ENCODE measurements at places on chromosomes 2 and 18. TPM values are rescaled to one million over a fixed set of nuclear protein-coding genes. Genes with fewer than 3 reads are reported as not detected.
A peak's percentile ranks its signal among the peaks of the same experiment; 100 is the strongest.

- no peaks in the 10 kb centered on the region for H3K36me3 ChIP-seq
- DNase-seq = peak; percentile 31
- no peaks in the 10 kb centered on the region for H3K4me1 ChIP-seq
- no peak overlapping the region for H3K27ac ChIP-seq
- H3K27me3 ChIP-seq = no peaks in the 10 kb centered on the region
- H3K4me3 ChIP-seq = no peak overlapping the region
Measured at GRCh38 chr2:215931256-215931903, 82.0 kb downstream of the MREG start.

- no peaks in the 10 kb centered on the region for H3K4me1 ChIP-seq
- no peak overlapping the region for H3K4me3 ChIP-seq
- H3K27ac ChIP-seq = no peak overlapping the region
- peaks cover 37% of the 10 kb centered on the region for H3K27me3 ChIP-seq
- H3K36me3 ChIP-seq = no peaks in the 10 kb centered on the region
Measured at GRCh38 chr18:76658627-76659026, 163.6 kb upstream of the ZNF516 start.

DNA sequence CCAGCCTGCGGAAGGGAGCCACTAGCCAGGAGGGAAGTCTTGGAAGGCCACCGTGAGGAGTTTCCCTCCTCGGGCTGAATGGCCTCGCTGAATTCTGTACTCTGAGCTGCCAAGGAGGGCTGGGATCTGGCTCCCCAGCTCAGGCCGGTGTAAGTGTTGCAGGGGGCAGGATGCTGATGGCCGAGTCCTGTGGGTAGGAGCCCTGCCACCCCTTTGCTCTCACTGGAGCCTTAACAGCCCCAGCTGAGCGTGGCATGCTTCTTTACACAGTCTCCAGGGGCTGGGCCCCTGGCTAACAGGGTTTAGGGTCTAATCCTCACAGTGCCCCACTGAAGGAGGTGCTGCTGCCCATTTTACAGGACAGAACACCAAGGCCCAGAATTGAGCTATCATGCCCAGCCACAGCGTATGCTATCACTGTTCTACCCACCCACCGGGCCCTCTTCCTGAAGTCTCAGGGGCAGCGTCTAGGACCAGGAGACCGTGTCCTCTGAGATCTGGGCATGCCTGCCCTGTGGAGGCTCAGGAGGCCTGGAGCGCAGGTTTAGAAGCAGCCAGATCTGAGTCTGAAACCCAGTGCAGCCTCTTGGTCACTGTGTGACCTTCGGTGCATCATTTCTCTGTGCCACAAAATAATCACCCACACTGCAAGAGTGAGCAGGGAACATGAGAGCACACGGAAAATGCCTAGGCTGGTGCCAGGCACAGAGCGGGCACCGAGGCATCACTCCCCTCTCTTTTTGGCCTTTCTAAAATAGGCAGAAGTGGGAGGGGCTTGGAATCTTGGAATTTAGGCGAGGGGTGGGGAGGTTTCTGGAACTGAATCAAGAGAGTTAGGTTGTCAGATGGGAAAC, 42.9 kb downstream of the TMEM37 start:
- H3K27me3 ChIP-seq = peaks cover 4% of the 10 kb centered on the region
- H3K4me3 ChIP-seq = no peak overlapping the region
- no peak overlapping the region for H3K27ac ChIP-seq

DNA sequence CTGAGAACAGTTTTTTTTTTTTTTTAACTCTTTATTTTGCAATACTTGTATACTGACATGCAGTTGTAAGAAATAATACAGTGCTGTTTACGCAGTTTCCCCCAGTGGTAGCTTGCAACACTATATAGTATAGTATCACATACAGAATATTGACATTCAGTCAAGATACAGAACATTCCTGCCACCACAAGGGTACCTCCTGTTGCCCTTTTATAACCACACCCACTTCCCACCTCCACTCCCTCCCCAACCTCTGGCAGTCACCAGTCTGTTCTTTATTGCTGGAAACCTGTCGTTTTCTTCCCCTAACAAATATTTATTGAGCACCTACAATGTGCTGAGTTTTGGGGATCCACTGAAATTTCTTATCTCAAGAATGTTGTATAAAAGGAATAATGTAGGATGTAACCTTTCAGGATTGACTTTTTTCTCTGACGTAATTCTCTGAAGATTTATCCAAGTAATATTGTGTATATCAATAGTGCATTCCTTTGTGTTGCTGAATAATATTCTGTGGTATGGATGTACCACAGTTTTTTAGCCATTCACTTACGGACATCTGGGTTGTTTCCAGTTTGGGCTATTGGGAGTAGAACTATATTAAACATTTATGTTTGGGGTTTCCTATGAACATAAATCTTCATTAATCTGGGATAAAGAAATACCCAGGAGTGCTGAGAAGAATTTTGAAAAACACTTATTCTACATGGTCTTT, 51.4 kb upstream of the EML6 start:
- no peaks in the 10 kb centered on the region for H3K27me3 ChIP-seq
- no peak overlapping the region for H3K27ac ChIP-seq
- no peak overlapping the region for H3K4me3 ChIP-seq
- peaks cover 20% of the 10 kb centered on the region for H3K4me1 ChIP-seq
- H3K36me3 ChIP-seq = peaks cover 7% of the 10 kb centered on the region

Gene CMPK2
- polyA plus RNA-seq = not detected

Gene HAAO
- not detected for polyA plus RNA-seq

Gene SLC9A2
- not detected for polyA plus RNA-seq

Measured in naive B cell (primary cell).